ENCODE measurements at places on chromosomes 13 and 19.

DNA sequence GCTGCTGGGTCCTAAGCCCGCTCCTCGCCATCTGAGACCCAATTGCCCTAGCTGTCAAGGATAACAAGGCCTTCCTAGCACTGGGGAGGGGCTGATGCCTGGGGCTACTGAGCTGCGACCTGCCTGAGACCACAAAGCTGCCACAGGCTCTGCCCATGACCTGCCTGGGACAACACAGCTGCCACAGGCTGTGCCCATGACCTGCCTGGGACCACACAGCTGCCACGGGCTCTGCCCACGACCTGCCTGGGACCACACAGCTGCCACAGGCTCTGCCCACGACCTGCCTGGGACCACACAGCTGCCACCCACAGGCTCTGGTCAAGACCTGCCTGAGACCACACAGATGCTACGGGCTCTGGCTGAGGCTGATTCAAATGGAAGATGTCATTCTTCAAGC lies 54.8 kb downstream of the EPS15L1 start:
- no peak for DNase-seq

DNA sequence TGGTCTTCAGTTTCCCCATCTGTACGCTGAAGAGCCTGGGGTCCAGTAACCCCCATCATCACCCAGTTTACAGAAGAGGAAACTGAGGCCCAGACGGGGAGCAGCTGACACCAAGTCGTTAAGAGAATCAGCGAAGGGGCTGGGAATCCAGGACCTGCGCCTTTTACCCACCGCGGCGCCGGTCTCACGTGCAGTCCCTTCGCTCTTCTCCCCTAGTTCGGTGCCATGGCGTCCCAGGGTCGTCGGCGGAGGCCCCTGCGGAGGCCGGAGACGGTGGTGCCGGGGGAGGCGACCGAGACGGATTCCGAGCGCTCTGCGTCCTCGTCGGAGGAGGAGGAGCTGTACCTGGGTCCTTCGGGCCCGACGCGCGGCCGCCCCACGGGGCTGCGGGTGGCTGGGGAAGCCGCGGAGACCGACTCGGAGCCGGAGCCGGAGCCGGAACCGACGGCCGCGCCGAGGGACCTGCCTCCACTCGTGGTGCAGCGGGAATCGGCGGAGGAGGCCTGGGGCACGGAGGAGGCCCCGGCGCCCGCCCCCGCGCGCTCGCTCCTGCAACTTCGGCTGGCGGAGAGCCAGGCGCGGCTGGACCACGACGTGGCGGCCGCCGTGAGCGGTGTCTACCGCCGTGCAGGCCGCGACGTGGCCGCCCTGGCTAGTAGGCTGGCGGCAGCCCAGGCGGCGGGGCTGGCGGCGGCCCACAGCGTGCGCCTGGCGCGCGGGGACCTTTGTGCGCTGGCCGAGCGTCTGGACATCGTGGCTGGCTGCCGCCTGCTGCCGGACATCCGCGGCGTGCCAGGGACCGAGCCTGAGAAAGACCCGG lies 698 bp downstream of the BLOC1S3 start:
- DNase-seq, result peak; percentile 46

- DNase-seq, result peak; percentile 5
Observed at GRCh38 chr13:106376401-106377112, 158.9 kb downstream of the EFNB2 start.

- DNase-seq, result no peak
Observed at GRCh38 chr19:37725181-37725580, 5.6 kb upstream of the ZNF607 start.

- no peak for DNase-seq
Observed at GRCh38 chr19:44592451-44592890, 20.9 kb upstream of the IGSF23 start.

GRCh38 chr13:36190771-36191170 lies 23.6 kb downstream of the SOHLH2 start:
- no peak for DNase-seq

DNA sequence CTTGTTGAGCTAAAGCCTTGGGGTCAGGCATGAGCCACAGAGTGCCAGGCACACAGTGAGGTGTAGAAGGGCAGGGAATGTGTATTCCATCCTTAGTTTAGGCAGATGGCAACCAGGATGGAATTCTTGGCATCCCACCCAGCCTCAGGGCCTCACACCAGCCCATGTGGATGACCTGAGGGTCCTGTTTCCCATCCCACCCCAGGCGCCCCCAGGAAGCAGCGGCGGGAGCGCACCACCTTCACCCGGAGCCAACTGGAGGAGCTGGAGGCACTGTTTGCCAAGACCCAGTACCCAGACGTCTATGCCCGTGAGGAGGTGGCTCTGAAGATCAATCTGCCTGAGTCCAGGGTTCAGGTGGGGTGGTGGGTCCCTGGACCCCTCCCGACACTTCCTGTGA lies 14.3 kb downstream of the CRX start:
- no peak for DNase-seq

DNA sequence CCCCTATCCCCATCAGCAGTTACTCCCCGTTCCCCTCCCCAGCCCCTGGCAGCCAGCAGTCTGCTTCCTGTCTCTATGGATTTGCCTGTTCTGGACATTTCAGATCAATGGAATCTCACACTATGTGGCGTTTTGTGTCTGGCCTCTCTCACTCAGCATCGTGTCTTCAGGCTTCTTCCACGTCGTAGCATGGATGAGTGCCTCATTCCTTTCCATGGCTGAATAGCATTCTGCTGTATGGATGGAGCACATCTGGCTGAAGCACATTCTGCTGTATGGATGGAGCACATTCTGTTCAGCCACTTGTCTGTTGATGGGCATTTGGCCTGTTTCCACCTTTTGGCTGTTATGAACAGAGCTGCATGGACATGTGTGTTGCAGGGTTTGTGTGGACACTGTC lies 29.5 kb downstream of the CRTC1 start:
- DNase-seq, result no peak

GRCh38 chr13:76131551-76131950 lies 495.4 kb downstream of the LMO7 start:
- DNase-seq, result no peak

DNA sequence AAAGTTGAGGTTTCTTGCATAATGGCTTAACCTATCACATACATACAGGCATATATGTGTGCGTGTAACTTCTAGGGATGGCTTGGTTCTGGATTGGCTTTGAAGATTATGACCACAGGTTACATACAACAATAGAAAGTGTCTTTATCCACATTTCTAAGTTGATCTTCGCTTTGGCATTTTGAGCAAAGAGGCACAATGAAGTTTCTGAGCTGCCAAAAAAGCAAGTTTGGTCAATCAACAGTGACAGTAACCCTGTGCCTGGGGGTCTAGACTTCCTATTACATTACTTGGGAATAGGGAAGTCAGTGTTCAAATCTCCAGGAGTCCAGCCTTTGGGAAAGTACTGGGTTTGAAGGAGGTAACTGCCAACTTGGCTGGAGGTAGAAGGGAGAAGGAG lies 3.1 kb upstream of the SOX1 start:
- no peak for DNase-seq

DNA sequence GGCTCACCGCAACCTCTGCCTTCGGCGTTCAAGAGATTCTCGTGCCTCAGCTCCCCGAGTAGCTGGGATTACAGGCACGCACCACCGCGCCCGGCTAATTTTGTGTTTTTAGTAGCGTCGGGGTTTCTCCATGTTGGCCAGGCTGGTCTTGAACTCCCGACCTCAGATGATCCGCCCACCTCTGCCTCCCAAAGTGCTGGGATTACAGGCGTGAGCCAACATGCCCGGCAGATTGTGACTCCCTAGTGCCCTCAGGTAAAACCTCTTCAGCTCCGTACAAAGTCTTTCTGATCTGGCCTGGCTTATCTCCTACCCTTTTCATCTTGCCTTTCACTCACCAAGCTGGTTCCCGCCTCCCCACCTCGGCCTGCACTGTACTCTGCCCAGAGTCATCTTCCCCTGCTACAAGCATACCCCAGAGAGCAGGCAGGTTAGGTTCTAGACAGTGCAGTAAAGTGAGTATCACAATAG lies 15.0 kb downstream of the BICRA start:
- no peak for DNase-seq

GRCh38 chr13:113187263-113187669 lies 21.2 kb downstream of the PCID2 start:
- DNase-seq, result peak; percentile 72

GRCh38 chr19:56140583-56141416 lies at the start of gene ZNF444:
Gene ZNF444 (plus strand): TSS chr19:56141287. CDS start chr19:56146912, 5,625 bp downstream.
- peak; percentile 97 for DNase-seq

DNA sequence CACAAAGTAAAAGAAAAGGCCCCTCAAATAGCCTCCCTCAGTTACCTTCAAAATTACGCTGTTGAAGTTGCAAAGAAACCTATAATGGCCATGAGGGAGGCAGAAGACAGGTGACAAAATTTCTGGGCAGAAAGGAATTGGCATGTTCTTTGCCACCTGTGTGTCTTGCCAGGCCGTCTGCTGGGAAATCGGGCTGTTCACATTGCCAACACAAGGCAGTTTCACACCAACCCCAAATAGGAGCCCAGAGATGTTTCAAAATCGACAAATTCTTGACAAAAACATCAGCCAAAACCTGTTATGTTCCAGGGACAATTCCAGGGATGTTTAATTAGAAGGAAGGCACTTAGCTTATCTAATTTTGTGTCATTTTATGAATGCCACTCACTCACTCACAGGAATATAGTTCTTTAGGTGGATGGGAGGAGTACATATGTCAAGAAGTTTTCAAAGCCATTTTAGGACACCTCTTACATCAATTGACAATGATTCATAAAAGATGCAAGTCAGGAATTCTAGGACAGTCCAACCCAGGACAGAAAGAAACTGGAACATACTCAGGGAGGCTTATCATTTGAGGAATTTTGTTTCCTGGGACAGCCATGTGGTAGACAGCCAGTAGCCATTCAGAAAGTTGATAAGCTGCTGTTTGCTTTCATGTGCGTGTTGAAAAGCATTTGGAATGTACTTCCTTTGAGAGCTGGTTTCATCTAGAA lies 164.5 kb downstream of the RGCC start:
- no peak for DNase-seq

DNA sequence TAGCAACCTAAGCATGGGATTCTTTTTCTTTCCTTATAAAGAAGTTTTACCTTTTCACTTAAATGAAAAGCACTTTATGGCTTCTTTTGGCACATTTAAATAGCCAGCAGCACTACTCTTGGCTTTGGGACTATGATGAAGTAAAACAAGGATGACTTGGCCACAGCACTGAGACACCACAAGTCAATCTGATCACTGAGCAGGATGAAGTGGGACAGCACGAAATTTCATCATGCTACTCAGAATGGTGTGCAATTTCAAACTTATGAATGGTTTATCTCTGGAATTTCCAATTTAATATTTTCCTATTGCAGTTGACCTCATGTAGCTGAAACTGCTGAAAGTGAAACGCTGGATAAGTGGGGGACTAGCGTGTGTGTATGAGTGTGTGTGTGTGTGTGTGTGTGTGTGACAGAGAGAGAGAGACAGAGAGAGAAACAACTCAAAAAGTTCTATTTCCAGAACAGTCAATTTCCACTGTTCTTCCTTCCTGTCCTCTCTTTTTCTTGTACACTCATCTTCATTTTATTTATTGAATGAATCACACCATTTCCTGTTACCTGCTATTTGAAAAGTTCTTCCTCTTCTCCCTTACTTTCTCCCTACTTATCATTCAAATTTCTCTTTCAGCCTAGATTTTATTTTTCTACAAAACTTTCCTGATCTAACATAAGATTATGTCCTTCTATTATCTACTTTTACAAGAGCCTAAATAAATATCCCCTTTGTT lies 414.2 kb upstream of the MIR17HG start:
- no peak for DNase-seq

GRCh38 chr13:34421858-34422475 lies 520.1 kb upstream of the NBEA start:
- no peak for DNase-seq

- DNase-seq, result no peak
Observed at GRCh38 chr19:19537075-19538048, 703 bp upstream of the CILP2 start.

DNA sequence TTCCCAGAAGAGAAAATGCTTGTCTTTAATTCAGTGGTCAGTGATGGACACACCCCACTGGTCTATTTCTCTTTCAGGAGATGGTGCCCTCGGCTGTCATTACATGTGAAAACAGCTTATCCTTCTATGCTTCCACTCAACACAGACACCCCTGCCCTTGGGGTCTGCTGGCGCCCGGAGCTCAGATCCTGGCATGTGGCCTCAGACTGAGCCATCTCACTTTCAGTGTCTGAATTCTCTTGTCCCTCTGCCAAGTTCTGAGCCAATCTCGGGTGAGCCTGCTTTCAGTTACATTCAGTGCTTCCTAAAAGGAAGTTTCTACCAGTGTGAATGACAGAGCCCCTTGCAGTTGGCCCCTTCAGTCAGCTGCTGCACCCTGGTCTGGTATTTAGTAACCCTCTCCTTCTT lies 293.6 kb downstream of the DNAJC15 start:
- no peak for DNase-seq

GRCh38 chr13:59172076-59172475 lies 991.7 kb downstream of the DIAPH3 start:
- DNase-seq, result no peak

GRCh38 chr19:42440357-42441048 lies 2.2 kb downstream of the CXCL17 start:
- peak; percentile 90 for DNase-seq

DNA sequence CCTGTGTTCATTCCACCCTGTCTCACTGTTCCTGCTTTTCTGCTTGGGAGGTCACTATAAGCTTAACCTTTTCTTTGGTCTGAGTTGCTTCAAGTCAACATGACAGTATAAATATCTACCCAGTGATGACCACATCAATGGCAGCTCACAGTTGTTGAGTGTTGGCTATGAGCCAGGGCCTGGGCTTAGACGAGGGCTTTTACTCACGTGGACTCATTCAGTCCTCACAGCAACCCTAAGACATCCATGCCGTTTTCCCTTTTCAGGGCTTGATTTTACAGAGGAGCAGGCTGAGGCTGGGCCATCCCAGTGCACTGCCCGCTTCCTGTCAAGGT lies 10.2 kb upstream of the CCDC97 start:
- DNase-seq, result no peak

GRCh38 chr19:49160450-49161189 lies 3.0 kb downstream of the TRPM4 start:
- DNase-seq, result no peak

DNA sequence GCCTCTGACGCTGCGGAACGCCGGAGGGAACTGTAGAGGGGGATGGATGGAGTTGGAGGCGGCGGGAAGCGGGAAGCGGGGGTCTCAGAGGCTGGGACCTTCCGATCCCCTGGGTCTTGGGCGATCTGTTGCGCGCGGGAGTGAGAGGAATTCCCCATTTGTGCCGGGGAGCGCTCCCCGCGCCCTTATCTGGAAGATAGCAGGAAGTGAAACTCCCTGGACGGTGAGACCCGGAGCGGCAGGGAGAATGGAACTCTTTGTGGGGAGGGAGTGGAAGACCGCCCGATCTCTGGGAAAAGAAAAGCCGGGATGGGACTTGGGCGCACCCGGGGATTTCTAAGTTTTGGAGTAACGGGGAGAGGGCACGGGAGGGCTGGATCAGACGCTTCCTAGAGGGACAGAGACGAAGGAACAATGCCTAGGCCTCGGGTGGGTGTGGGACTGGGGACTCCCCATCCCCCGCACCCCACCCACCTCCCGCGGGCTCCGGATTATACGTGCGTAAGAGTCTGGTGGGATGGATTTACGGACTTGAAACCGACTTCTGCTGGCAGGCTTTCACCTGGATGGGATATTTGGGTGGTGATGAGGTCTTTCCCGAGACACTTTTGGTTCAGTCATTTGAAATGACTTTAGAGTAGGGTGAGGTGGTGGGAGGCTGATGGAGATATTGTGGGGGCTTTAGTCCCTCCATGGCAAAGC lies 495 bp downstream of the LSR start:
- no peak for DNase-seq

All from stimulated activated naive CD8-positive, alpha-beta T cell treated with anti-CD3 and anti-CD28 coated beads, Interleukin-15, Interleukin-2, amounts not matched to agents 100 U/mL and 50 U/mL, for 24 hours (primary cell).